ENCODE measurements at places on chromosomes 11 and 22.

- DNase-seq, result no peak
Measured at GRCh38 chr11:16078936-16079335, 277.4 kb downstream of the SOX6 start.

GRCh38 chr22:31122196-31122531 lies 602 bp upstream of the INPP5J start:
- no peak for DNase-seq

DNA sequence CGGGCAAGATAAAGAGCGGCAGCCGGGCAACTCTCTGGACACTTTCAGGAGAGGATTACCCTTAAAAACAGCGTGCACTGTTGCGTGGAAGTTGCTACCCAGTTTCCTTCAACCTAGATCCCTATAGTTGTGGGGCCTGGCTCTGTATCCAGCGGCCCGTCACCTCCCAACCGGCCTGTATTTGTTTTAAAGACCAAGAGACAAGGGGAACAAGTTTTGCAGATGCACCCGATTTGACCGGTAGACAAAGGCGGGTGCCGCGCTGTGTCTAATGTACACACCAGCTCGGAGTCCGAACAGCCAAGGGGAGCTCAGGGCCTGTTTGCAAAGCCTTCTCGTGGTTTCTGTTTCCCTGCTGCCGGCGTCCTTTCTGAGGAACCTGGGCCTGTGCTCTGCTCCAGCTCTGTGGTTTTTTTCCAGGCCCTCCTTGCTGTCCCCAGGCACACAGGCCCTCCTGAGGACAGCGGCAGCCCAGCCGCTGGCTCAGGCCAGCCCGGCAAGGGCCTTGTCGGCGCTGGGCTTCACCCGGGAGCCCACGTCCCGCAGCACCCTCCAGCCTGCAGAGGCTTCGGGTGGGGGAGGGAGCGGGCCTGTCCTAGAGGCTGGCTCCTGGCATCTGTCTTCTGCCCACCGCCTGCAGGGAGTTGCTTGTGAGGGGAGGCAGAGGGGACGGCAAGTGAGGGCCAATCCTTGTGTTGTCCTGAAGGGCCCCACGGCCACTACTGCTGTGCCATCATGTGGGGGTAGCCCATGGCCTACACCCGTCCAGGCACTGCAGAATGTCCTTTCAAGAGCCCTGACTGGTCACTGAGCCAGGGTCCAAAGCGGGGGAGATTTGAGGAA lies 1.4 kb downstream of the TBX1 start:
- no peak for DNase-seq

- DNase-seq, result no peak
Measured at GRCh38 chr11:122917311-122917710, 34.8 kb downstream of the JHY start.

DNA sequence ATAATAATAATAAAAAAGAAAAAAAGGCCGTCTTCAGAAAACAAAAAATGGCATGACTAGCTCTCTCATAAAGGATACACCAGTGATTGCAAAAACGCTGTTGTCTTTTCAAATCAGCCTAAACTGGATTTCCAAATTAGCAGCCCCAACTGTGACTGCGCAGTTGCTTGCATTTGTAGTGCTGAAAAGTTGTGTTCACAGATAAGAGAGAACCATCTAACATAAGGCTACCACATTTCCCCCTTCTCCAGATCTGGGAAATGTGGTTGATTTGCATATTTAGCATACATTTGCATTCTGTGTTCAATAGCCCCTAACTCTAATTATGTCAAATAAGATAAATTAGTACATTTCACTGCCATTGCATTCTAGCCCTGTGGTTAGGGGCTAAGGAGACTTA lies 650.7 kb downstream of the OPCML start:
- DNase-seq, result no peak

GRCh38 chr11:31796499-31797189 lies 14.5 kb downstream of the PAX6 start:
- no peak for DNase-seq

DNA sequence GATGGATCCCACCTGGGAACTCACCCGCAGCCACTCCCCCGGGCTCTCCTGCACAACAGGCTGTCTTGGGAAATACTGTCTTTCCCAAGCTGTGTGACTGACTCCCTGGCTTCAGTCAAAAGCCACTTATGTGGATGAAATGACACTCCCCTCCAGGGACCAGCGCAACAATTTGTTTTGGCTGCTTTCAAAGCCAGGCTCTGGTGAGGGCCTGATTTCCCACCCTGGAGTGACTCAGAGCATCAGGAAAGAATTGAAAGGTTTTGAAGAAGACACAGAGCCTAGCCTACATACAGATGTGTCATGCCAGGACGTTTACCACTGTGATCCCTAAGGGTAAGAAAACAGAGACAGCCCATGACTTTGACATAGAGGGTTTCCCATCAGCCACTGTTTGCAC lies 550.5 kb downstream of the MIAT start:
- no peak for DNase-seq

- no peak for DNase-seq
Measured at GRCh38 chr11:87440076-87440770, 402.5 kb downstream of the TMEM135 start.

GRCh38 chr11:115644856-115645255 lies 140.6 kb upstream of the CADM1 start:
- DNase-seq, result no peak

DNA sequence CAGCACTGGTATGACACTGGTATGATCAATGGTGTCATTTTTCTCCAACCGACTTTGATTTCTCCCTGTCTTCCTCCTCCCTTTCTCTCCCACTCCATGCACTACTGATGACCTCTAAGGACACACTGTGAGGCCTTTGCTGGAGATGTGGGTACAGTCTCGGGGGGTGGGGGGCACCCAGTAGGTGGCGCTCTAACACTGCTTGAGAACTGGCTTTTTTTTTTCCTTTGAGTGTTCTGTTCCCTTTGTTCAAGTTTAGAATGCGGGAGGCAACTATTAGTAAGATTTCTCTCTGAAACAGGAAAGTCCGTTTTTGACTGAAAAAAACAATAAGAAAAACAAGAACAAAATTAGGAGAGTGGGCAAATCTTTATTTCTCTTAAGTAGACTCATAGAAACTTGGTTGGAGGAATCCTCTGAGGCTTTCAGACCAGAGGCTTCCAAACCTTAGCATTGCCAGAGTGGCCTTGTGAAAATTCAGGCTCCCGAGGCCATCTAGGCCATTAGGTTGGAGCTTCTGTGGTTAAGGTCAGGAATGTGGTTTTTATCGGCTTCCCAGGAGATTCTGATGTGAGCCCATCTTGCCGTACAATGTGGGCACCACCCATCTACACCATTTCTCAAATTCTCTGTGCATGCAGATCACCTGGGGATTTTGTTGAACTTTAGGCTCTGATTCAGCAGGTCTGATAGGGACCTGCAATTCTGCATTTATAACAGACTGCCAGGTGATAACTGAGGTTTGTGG lies 43.2 kb downstream of the PANX1 start:
- DNase-seq, result peak; percentile 69

GRCh38 chr11:975827-976226 lies 50.2 kb downstream of the AP2A2 start:
- DNase-seq, result peak; percentile 75

DNA sequence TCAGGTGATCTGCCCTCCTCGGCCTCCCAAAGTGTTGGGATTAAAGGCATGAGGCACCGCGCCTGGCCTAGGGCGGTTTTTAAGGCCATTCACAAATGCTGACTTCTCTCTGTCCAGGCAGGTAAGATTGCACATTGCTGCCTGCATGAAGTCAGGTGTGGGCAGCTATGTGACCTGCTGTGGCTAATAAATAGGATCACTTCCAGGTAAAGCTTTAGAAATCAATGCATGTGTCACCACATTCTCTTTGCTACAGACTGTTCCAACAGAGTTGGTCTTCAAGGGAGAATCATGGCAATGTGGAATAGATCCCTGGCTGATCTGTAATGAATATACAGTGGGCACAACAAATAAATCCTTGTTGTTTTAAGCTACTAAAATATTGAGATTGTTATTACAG lies 260.3 kb upstream of the PITPNB start:
- DNase-seq, result no peak

DNA sequence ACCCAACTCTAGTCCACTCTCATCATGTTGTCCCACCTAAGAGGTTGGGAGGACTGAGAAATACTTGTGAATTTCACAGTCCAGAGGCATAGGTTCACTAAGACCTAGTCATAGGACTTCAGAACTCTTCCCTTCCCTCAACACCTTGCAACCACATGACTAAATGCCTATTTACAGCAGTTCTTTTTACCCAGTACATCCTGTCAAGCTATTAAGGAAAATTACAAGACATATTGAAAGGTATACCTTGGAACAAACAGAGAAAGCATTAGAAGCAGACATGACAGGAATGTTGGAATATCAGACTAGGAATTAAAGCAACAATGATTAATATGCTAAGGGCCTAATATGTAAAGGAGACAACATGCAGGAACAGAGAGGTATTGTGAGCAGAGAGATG lies 563.8 kb upstream of the LRRC4C start:
- no peak for DNase-seq

DNA sequence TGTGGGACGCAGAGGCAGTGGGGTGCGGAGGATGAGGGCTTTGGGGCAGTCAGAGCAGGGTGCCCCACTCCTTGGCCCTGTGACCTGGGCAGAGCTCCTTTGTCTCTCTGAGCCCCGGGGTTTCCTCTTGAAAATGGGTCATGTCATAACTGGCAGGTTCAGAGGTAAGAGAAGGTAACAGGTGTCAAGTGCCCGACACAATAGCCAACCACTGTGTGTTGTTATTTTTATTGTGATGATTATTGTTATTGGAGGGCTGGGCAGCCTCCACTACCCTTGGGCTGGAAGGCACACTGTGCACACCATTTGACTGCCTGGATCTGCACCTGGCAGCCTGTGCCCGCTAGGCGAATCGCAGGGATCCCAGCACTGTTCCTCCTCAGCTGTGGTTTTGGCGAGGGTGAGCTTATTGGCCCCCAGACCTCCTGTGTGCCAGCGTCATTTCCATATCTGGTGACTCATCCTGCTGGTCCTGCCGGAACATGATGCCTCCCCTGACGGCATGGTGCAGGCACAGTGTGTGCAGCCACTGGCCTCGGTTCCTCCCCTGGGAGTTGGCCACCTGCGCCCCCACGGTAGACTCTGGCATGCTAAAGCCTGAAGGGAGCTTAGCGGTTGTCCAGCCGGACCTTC lies 15.4 kb upstream of the SOX10 start:
- DNase-seq, result no peak
